Stimulated activated CD4-positive, alpha-beta T cell treated with anti-CD3 and anti-CD28 coated beads, Interleukin-12 subunit alpha, Interleukin-12 subunit beta, amount 100 ng/mL, for 48 hours (primary cell): ENCODE measurements at places on chromosomes 3 and 15.

- DNase-seq, result no peak
Observed at GRCh38 chr15:51938286-51938685, 33.3 kb downstream of the LEO1 start.

GRCh38 chr15:72195101-72195511 lies 2.5 kb downstream of the GRAMD2A start:
- no peak for DNase-seq

- no peak for DNase-seq
Observed at GRCh38 chr3:46900007-46900292, 22.4 kb downstream of the PTH1R start.

DNA sequence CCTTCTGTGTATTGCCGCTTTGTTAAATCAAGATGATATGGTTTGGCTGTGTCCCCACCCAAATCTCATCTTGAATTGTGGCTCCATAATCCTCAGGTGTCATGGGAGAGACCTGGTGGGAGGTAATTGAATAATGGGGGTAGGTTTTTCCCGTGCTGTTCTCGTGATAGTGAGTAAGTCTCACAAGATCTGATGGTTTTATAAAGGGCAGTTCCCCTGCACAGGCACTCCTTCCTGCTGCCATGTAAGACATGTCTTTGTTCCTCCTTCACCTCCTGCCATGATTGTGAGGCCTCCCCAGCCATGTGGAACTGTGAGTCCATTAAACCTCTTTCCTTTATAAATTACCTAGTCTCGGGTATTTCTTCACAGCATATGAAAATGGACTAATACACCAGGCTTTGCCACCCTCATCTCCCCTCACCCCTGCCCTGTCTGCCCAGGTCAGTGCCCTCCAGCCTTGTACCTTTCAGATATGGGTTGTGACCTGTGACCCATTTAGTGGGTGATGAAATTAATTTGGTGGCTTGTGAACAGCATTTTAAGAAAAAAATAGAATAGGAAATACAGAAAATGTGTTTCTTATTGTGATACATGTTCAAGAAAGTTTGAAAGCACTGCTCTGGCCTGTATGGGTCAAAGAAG lies 56.1 kb upstream of the MCF2L2 start:
- DNase-seq, result no peak

DNA sequence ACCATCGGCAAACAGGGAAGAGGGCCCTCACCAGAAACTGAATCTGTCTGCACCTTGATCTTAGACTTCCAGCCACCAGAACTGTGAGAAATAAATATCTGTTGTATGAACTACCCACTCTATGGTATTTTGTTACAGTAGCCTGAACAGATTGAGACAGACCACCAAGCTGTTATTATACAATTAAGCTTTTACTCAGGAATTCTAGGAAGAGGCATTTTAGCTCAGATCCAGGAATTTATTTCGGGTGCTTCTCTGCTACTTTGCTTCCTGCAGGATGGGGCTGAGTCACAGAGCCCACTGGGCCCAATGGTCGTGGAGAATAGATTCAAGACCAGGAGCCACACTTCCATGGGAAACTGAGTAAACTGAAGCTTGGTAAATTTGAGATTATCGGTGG lies 145.5 kb upstream of the PFN2 start:
- no peak for DNase-seq

GRCh38 chr15:80153900-80154299 lies 1.1 kb downstream of the FAH start:
- no peak for DNase-seq

DNA sequence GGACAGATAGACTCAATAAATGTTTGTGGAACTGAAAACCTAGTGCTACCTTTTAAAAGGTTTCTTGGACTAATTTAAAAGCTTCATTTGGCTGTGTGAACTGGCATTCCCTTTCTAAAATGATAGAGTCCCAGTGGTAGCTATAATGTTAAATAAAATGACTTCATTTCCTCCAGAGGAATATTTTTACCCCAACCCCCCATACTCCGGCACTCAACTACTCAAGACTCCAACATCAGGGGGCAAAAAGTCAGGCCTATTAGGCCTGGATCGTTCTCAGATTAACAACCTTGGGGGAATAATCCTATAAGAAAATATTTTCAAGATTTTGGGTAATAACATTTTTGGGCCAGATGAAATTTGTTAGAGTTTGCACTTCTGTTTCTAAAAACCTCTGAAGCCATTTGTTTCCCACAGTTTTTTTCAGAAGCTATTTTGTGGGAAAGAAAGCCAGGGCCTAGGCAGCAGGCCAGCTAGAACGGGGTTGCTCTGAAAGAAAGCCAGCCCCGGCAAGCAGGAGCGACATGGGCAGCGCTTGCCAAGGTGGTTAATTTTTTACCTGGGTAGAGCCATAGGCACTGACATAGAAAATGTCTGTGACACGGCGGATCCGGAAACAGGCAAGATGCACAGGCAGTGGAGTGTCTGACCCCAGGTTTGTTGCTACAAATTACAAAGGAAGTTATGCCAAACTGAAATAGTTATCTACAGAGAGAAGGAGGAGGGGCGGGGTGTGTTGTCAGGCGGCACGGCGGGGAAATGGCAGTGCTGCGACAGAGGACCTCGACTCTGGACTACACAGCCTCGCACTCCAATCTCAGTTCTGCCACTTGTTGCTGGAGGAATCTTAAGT lies 84.6 kb downstream of the MAGI1 start:
- no peak for DNase-seq

GRCh38 chr3:24487325-24488262 lies 7.1 kb downstream of the THRB start:
- no peak for DNase-seq

DNA sequence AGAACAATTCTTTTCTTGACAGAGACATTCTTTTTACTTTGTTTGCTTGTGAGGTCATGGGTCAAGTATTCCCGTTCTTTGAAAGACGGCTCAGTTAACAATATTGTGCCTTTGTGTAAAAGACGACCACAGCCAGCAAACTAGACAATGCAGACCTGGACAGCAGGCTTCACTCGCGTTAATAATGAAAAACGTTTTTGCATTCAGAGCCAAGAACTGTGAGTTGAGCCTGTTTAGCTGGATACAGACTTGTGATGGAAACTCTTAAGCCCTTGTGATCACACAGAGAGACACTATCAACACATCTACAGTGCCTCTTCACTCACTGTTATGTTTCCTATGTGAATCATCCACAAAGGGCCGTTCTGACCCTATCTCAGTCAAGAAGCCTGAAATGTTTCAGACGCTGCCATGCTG lies 37.3 kb upstream of the CMTM7 start:
- DNase-seq, result no peak

GRCh38 chr3:11514191-11514821 lies 129.4 kb downstream of the VGLL4 start:
- DNase-seq, result no peak

- DNase-seq, result no peak
Observed at GRCh38 chr15:88741046-88741445, 62.2 kb upstream of the ACAN start.

GRCh38 chr15:31264559-31265089 lies 62.0 kb upstream of the KLF13 start:
- DNase-seq, result no peak

DNA sequence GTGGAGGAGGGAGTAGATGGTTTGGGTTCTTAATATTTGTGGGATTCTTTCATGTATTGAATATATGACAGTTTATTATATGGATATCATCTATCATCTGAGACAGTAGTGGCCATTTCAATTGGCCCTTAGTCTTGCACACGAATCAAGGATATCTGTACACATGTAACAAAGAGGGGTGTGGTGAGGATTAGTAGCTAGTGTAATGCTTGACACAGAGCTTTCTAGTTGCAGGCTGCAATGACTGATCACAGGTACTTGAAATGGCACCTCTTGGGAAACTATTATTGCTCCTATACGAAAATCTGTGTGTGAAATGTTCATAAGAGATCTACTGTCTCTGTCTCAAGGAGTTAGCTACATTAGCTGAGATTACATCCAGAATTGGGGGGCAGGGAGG lies 12.8 kb downstream of the TM4SF1 start:
- DNase-seq, result no peak

- DNase-seq, result no peak
Observed at GRCh38 chr3:151350656-151351055, 21.3 kb upstream of the P2RY13 start.

DNA sequence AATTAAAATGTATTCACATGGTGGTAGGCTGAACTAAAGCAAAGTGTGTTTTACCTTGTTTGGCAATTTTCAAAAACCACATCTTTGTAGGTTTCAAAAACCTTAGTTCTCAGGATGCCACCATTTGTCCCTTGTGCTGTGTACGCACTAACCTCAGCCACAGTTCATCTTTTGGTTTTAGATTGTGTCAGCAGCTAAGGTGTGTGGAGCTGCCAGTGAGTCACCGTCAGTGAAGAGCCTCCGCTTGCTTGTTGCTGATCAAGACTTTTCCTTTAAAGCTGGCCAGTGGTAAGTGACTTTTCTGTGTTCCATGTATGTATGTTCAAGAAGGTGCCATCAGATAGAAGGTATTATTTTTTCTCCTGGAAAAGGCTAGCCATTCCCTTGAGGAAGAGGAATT lies 21.1 kb downstream of the OXNAD1 start:
- no peak for DNase-seq

- no peak for DNase-seq
Observed at GRCh38 chr15:52728899-52729298, 49.7 kb upstream of the ATOSA start.

DNA sequence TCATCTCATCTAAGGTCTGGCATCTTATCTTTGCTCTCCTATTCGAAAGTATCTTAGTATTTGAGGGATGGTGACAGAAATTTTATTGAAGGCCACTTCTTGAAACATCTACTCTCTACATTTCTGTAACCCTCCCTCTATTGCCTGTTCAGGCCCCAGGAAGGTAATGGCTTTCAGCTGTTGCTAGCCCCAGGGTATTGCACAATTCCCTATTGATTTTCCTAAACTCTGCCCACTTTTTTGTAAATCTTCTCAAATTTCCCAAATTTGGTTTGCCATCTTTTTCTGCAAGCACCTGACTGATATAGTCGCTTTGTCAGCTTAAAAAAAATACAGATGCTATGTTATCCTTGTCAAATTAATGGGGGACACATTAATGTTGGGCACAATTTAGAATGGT lies 242.1 kb downstream of the RAP2B start:
- no peak for DNase-seq

- DNase-seq, result no peak
Observed at GRCh38 chr3:179671747-179672242, 19.0 kb downstream of the USP13 start.

DNA sequence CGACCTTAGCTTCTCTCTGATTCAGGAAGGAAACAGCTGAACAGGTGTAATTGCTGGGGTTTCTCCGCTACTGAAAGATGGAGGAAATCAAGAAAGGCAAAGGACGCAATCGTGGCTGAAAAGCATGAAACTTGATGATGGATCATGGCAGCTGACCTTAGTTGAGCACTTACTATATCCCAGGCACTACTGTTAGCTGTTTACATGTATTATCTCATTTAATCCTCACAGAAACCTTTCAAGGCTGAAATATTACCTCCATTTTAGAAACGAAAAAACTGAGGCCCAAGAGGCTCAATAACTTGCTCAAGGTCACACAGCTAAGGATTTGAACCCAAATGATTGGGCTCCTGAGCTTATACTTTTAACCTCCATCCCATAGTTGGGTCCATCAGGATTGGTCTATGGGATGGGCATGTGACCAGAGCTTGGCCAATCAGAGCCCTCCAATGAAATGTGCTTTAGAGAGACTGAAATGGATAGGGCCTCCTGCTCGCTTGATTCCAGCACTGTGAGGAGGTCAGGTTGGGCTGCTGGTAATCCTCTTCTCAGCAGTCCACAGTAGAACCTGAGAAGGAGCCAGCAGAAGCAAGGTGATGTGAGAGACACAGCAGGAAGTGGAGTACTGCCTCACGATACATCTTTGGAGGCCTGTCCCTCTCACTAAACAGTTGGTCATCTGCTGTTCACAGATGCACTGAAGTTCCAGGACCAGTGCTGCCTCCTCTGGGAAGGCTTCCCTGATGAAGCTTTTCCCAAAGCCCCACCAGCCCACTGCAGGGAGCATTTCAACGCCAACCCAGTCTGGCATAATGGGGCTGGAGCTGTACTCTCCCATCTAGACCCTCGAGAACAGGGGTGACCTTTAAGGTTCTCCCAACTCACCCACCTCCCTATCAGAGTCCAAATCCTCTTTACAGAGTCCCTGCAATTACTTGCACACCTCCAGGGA lies 10.4 kb downstream of the CLN6 start:
- no peak for DNase-seq

GRCh38 chr3:106447723-106448301 lies 579.0 kb upstream of the CBLB start:
- no peak for DNase-seq

DNA sequence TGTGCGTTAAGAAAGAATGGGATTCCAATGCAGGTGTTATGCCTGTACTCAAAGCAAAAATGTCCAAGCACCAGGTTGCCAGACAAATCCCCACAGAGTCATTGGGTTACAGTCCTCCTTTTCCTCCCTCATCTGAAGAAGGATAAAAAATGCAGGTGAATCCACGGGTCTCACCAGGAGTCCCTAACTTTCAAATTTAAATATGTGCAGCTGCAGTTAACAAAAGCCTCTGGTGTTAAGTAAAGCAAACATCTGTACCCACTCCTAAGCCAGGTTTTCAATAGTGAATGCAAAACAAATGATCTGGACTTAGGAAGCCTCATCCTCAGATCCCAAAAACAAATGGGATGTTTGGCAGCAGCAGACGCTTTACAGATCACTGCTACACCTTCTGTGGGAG lies 70.4 kb upstream of the SETMAR start:
- no peak for DNase-seq

DNA sequence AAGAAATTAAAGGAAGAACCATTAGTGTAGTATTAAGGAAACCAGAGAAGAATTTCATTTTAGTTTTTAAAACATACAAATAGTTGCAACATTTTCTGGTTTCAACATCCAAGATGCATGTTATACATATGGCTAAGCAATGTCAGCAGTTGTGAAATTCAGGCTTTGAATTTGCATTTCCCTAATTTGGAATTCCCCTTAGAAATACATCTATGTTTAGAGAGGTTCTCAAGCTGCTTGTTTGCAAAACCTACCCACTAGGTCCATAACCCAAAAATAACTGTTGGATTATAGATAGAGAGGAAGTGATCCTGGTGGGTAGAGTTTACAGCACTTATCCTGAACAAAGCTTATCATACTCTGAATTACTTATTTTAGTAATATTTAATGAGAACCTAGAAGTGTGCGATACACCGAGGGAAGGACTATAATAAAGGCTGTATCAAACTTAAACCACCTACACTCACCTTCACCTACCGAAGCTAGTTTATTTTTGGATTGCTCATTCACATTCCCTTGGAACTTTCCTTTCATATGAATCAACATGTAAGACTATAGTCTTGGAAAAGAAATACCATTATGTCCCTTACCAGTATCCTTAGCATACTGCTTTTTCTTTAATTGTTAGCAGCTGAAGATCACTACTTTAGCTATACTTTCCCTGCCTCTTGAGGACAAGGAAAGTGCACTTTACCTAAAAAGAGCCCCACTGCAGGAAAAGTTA lies 60.6 kb downstream of the CHAC1 start:
- DNase-seq, result no peak

DNA sequence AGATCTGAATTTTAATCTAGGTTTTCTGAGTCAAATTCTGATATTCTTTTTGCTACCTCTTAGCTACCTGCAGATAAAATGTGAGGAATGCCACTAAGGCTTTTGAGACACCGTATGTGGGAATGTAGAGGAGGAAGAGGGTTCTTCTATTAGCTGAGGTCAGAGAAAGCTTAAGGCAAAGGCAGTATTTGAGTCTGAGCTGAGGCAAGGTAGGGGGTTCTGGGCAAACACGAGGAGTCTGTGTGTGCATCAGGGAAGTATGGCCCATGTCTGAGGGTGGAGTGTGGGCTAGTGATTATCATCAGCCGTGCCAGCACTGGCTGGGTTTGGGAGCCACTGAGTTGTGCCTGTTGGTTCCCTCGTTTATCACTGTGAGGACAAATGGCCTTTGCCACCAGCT lies 181.1 kb downstream of the SOX2 start:
- DNase-seq, result no peak

GRCh38 chr3:63861306-63861705 lies 2.3 kb downstream of the THOC7 start:
- DNase-seq, result no peak
